HS-27A (cell line): ENCODE measurements at places on chromosomes 2 and 18.

- peak; percentile 86 for DNase-seq
Measured at GRCh38 chr18:54149078-54149697, 75.3 kb downstream of the MBD2 start.

DNA sequence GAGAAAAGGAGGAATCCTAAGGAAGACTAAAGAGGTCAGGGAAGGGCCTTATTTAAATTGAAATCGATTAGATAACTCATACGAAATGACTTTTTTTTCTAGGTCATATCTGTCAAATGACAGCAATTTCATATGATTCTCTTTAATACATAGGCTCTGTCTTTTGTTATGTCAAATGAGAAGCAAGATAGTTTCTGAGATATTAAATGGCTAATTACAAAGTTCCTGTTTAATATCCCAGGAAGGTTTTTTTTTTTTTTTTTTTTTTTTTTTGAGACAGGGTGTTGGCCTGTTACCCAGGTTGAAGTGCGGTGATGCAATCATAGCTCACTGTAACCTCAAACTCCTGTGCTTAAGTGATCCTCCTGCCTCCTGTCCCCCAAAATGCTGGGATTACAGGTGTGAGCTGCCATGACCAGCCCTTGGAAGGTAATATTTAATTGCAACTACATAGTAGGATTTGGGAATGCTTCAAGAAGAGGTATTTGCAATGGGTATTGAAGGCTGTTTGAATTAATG, 48.0 kb upstream of the RMND5A start:
- no peak for DNase-seq

DNA sequence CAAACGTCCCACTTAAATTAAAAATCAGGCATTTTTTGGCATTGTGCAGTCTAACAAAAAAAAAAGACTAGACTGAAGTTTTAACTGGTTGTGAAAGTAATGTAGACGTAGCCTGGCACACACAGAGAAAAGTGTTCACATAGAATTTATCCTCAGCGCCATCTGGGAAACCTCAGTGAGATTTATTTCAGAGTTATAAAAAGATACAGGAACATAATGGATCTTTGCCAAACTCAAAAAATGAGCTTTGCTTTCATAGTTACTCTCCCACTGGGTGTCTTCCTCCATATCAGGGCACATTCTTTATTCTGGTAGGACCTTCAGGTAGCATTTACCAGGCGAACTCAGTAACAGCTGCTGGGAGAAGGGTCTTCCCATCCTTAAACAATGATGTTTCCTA, 532.4 kb upstream of the SALL3 start:
- DNase-seq: no peak

- no peak for DNase-seq
Measured at GRCh38 chr2:62296034-62296831, 100.3 kb downstream of the B3GNT2 start.

- no peak for DNase-seq
Measured at GRCh38 chr2:136060416-136060815, 57.5 kb downstream of the CXCR4 start.

DNA sequence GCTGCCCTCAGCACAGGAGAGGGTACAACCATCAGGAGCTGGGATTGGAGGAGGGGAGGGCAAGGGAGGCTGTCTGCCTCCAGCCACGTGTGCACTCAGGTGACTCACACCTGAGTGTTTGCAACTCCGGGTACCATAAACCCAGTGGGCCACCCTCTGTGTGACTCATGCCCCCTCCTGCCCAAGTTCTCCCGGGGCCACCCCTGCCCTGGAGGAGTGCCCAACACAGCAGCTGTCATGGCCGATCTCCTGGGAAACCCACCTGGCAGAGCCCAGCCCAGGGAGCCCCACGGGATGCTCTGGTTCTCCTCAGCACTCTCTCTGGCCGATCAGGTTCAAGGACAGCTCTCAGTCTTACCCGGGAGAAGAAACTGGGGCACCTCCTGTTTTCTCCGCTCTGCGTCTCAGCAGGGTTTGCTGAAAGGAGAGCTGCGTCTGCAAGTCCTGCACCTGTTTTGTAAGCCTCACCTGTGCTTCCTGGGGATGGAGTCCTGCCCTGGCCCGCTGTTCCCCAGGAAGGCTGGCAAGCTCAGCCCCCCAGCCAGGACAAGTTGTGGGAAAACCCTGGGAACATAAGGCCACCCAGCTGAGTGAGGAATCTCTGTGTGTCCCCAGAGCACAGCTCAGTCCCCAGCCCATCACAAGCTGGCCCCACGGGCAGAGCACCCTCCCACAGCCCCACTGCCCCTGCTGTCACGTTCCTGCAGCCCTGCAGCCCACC, 44.0 kb upstream of the UBE2F start:
- no peak for DNase-seq

DNA sequence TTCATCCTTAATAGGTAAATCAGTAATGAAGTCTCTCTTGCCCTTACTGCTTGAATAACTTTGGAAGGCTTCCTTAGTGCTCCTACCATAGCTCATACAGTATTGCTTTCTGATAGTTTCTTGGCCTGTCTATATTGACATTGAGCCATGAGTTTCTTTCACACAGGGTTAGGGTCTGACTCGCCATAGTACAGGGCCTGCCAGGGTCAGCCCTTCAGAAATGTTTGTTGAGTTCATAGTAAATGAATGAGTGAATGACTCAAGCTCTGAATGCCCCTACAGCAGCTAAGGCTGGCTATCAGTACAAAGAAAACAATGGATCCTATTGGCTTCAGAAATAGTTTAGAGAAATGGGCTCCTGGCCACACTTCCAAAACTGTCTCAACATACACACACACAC, 65.0 kb upstream of the LRATD1 start:
- no peak for DNase-seq

DNA sequence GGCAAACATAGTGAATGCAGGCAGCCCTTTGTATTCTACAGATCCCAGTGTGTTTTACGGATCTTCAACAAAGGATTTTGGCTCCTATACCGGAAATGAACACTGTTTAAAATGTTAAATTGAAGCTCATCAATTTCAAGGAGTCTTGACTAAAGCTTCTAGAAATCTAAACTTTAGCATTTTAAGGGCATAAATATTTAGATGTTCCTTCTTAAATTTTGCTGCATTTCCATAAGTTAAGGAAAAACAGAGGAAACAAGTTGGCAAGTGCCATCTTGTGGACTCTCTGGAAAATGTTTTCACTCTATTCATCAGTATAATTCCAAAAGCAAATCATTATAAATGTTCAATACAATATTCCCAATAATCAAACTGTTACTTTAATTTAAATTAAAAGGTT, 19.6 kb downstream of the CHN1 start:
- no peak for DNase-seq

GRCh38 chr2:238790126-238790832, 57.6 kb upstream of the TWIST2 start:
- DNase-seq: no peak

GRCh38 chr2:126890136-126890510, 8.6 kb upstream of the TEX51 start:
- DNase-seq: no peak
